ENCODE measurements at places on chromosomes 6 and 20. TPM values are rescaled to one million over a fixed set of nuclear protein-coding genes. Genes with fewer than 3 reads are reported as not detected.

GRCh38 chr6:112773187-112773586 is 426.1 kb downstream of the RFPL4B start:
- DNase-seq: no peak

- DNase-seq: peak; percentile 88
These were observed 197.6 kb upstream of the SASH1 start for GRCh38 chr6:148144917-148145521.

- DNase-seq: no peak
These were observed 381.0 kb upstream of the ARID1B start for GRCh38 chr6:156396068-156396771.

DNA sequence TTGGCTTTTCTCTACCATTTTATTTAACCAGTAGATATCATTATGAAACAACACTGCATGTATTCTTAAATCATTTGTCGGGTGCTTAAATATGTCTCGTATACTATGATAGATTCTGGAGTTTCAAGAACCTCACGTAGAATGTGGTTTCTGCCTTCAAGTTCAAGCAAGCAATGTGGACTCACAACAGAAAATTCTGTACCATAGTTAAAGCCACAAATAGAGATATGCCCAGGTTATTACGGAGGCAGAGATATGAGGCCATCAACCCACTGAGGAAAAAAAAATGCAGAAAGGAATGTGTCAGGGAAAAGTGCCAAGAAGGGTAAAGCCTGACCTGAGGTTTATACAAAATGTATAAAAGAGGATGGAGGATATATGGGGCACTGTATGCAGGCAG is 109.9 kb downstream of the GFRAL start:
- no peak for DNase-seq

GRCh38 chr6:139497345-139497961 is 123.0 kb upstream of the CITED2 start:
- no peak for DNase-seq

- DNase-seq: no peak
These were observed 47.2 kb upstream of the TMEM244 start for GRCh38 chr6:129908356-129908755.

DNA sequence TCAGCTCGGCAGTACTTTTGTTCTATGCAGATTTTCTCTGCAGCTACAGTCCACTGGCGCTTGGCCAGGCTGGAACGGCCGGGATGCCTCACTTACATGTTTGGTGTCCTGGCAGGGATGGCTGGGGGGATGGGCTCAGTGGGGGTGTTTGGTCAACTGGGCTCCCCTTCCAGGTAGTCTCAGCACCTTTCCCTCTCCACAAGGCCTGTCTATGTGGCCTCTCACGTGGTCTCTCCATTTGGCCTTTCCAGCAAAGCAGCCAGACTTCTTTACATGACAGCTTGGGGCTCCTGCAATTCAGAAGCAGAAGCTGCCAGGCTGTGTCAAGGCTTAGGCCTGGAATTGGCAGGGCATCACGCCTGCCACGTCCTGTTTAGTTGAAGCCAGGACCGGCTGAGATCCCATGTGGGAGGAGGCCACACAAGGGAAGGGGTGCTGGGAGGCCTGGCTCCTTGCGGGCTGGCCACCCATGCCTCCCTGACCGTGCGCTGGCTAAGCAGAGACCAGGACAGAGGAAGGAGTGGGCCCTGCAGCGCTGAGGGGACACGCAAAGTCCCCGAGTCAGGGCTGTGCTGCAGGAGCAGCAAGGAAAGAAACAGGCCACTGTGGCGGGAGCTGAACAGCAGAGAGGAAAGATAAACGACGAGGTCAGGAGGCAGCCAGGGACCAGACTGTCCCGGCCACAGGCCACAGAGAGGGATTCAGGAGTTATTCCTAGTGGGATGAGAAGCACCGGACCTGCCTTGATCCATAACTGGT is 38.9 kb downstream of the MGME1 start:
- DNase-seq: no peak

DNA sequence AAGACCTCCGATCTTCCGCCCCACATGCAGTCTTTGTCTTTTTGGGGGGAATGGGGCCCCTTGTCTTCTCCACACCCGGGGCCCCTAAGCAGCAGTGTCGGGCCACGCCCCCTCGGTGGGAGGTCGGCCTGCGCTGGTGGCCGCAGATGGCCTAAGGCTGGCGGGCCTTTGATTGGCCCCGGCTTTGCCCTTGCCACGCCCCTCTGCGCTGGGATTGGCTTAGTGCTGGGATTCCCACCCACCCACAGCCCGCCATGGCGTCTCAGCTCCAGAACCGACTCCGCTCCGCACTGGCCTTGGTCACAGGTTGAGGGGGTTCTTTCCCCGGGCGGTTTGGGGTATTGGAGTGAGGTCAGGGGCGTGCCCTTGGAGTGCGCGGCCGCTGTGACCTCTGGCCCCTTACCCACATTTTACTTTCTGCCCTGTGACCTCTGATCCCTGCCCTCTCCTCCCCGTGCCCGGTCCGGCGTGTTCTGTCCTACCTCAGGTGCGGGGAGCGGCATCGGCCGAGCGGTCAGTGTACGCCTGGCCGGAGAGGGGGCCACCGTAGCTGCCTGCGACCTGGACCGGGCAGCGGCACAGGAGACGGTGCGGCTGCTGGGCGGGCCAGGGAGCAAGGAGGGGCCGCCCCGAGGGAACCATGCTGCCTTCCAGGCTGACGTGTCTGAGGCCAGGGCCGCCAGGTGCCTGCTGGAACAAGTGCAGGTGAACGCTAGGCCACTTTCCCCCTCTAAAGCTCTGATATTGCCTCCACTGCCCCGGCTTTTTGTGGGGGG is at the start of gene HSD17B8:
Gene HSD17B8, plus strand, starts transcription at position 241 of the 776 bp plus-strand sequence. Its CDS starts 14 bp downstream, at position 255.
- DNase-seq: peak; percentile 91

- no peak for DNase-seq
These were observed 499.1 kb upstream of the MAN1A1 start for GRCh38 chr6:119848696-119849095.

- no peak for DNase-seq
These were observed at the start of gene GPSM3 for GRCh38 chr6:32192608-32193039. Gene GPSM3, minus strand, starts transcription at chr6:32192643. Its CDS starts 130 bp downstream, at chr6:32192513.

DNA sequence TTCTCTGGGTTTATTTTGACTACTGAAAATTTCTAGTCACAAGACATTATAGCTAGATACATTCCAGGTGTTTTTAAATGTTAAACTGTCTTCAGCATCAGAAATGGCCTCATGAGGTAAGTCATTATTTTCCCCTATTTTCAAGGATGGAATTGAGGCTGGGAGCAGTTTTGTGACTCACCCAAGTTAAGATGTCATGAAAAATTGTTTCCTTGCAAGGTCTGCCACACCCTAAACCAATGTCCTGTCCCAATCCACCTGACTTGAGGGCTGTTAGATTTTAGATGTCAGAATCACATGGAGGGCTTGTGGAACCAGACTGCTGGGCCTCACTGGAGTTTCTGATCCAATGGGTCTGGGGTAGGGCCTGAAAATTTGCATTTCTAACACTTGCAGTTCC is 16.9 kb downstream of the SLC22A3 start:
- no peak for DNase-seq

The SLC12A5 gene
- 0.74 TPM for total RNA-seq

The DLK2 gene
- total RNA-seq: 0.83 TPM

The OTOR gene
- total RNA-seq: not detected

The LRRC73 gene
- 0.42 TPM for total RNA-seq

The STMND1 gene
- not detected for total RNA-seq

Measured in SK-MEL-5 (cell line).